WERI-Rb-1 (cell line): ENCODE measurements at places on chromosomes 6 and 20.
A peak's percentile ranks its signal among the peaks of the same experiment; 100 is the strongest.

DNA sequence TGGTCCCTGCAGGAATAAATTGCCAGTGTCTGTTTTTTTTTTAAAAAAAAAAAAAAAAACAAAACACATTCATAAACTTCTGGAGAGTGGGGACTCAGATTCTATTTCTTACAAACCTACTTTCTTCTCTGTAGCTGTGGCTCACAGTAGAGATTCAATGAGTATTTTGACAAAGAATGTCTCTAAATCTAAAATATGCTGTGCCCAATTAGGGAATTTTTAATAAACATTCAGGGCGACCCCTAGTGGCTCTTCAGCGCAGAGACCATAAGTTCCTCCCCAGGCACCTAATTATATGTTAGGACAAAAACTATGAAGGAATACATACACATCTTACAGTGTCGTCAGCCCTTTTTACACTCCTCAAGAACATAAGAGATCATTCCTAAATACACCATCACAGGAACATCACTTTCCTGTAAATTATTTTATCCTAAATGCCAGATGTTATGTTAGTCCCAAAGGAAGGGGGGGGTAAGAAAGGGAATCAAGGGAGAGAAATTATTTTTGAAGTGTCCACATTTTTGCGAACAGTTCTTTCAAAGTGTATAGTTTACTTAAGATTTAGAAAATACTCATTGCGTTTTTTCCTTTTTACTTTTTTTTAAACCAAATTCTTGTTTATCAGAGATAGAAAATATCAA is 21.8 kb upstream of the NAA20 start:
- DNase-seq: no peak

DNA sequence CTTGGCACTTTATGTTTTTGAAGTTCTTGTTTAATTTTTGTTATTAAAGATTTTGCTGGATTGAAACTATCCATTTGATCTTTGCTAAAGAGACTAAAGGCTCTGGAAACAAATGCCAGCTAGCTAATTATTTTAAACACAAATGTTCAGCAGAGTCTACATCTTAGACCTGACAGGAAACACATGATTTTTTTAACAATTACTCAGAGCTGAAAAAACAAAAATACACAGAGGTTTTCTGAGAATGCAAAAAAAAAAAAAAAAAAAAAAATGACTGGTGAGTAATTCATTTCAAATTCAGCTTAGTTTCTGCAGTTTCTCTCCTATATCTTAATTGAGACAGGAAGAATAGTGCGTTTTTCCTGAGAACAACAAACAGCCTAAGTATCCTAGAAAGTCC is 448.0 kb downstream of the TENT5A start:
- DNase-seq: no peak

GRCh38 chr6:36793913-36794712 is 45.1 kb downstream of the CPNE5 start:
- peak; percentile 77 for DNase-seq

DNA sequence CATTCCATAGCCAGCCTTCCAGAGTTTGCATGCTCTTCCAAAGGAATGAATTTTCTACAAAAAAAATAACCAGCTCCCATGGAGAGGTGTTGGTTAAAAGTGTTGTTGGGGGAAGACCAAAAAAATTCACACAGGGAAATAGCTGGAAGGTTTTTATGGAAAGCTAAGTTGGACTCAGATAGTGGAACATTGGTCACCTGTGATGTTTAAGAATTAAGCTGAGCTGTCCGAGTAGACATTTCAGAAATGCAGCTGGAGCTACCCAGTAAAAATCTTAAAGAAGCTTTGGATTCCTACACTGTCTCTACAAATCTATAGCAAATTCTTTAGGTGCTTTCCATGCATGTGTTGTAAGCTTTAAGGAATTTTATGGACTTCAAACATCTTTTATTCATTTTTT is 155.5 kb downstream of the THBS2 start:
- DNase-seq: no peak

DNA sequence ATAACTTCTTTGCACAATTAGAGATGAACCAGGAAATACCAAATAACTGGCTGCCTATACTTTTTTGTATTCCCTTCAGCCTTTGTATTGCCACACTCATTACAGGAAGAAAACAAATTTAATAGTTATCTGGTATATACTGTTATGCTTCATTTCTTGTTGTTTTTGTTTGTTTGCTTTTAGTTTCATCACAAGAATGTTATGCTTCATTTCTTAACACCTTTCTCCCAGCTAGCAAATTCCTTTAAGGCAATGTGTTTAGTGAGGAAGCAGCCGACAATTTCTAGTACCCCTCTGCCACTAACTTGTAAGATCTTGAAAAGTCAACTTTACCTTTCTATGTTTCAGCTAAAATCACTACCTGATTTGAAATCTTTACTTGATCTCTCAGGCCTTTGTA is 1.4 kb downstream of the NCOA6 start:
- no peak for DNase-seq

DNA sequence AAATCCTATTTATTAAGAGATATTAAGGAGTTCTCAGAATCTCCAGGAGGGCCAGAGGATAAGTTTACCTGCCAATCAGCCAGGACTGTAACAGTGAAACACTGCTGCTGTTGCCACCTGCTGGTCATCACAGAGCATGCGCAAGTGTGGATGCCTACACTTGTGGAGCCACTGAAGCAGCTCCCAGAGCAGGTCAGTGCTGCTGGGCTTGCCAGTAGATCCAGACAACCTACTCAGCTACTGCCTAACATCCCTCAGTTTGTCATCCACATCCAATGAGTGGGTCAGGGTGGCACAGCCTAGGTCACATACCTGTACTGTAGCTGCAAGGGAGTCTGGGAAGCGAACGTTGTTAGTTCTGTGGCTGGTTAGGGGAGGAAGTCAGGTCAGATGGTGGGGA is 18.3 kb upstream of the NHSL1 start:
- DNase-seq: peak; percentile 54

- DNase-seq: no peak
These were observed 6.0 kb upstream of the HSF2 start for GRCh38 chr6:122393351-122393896.

DNA sequence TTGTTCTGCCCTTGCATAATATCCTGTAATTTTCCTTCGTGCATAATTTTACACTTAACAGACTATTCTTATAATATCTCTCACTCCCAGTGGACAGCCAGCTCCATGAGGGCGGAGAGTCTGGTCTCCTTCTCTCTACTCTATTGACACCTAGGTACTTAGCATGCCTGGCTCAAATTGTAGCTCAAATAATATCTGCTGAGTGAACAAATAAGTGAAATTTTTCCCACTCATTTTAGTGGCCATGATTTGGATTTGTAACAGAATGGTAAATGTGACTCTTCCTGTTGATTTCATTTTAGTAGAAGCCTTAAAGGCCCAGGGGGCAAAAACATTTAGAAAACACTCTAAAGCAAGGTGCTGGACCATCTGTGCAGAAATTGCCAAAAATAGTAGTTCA is 7.8 kb upstream of the DOK5 start:
- DNase-seq: no peak
